ENCODE measurements at places on chromosomes 12 and 14. TPM values are rescaled to one million over a fixed set of nuclear protein-coding genes. Genes with fewer than 3 reads are reported as not detected.

The KRT71 gene
- not detected for total RNA-seq

The IL22 gene
- 0.64 TPM for total RNA-seq

The MYBPC1 gene
- total RNA-seq, result not detected

The FOXG1 gene
- total RNA-seq, result not detected

The MAP1LC3B2 gene
- 0.74 TPM for total RNA-seq

The KRT81 gene
- not detected for total RNA-seq

GRCh38 chr14:72387726-72388125, 455.5 kb downstream of the RGS6 start:
- no peak overlapping the region for H3K4me3 ChIP-seq
- no peaks in the 10 kb centered on the region for H3K36me3 ChIP-seq
- DNase-seq, result no peak
- H3K4me1 ChIP-seq, result no peaks in the 10 kb centered on the region
- H3K27me3 ChIP-seq, result peaks cover 9% of the 10 kb centered on the region

- no peak overlapping the region for H3K4me3 ChIP-seq
- H3K36me3 ChIP-seq, result no peaks in the 10 kb centered on the region
- H3K27ac ChIP-seq, result no peak overlapping the region
- no peak for DNase-seq
- H3K4me1 ChIP-seq, result peaks cover 23% of the 10 kb centered on the region
Observed at GRCh38 chr12:47988073-47989022, 15.9 kb downstream of the COL2A1 start.

GRCh38 chr12:98744680-98745079, 99.6 kb downstream of the APAF1 start:
- DNase-seq, result no peak
- H3K36me3 ChIP-seq, result peaks cover 2% of the 10 kb centered on the region
- no peak overlapping the region for H3K27ac ChIP-seq
- peaks cover 12% of the 10 kb centered on the region for H3K4me1 ChIP-seq
- H3K27me3 ChIP-seq, result peaks cover 43% of the 10 kb centered on the region

- peak; percentile 61 for DNase-seq
- no peaks in the 10 kb centered on the region for H3K27me3 ChIP-seq
- H3K36me3 ChIP-seq, result peaks cover 5% of the 10 kb centered on the region
- peak overlapping the region; percentile 87 for H3K4me3 ChIP-seq
- H3K27ac ChIP-seq, result peak overlapping the region; percentile 90
Observed at GRCh38 chr14:73712540-73713180, 1.5 kb downstream of the PNMA1 start.

GRCh38 chr14:101992708-101993107, 28.3 kb downstream of the DYNC1H1 start:
- no peaks in the 10 kb centered on the region for H3K27me3 ChIP-seq
- no peaks in the 10 kb centered on the region for H3K4me1 ChIP-seq
- no peak for DNase-seq
- H3K27ac ChIP-seq, result no peak overlapping the region

DNA sequence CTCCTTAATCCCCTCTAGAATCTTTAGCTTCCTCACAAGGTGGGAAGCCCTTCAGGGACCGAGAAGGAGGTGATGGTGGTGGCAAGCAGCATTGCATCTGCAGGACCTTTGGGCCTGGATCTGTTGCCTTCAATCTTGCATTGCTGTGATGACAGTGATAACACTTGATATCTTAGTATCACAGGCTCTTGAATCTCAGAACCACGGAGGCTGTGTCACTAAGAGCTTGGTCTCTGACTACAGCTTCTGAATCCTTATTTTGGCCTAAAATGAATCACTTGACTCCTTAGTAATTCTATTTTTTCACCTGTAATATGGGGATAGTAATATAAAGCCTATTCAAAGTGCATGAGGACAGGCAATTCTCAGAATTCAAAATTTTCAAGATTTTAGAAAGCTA, 8.9 kb upstream of the AMN1 start:
- no peak overlapping the region for H3K4me3 ChIP-seq
- DNase-seq, result no peak
- peaks cover 3% of the 10 kb centered on the region for H3K36me3 ChIP-seq
- no peaks in the 10 kb centered on the region for H3K27me3 ChIP-seq
- H3K4me1 ChIP-seq, result peaks cover 54% of the 10 kb centered on the region

GRCh38 chr12:56721721-56722120, 3.4 kb downstream of the NACA start:
- H3K4me3 ChIP-seq, result peak overlapping the region; percentile 94
- H3K27me3 ChIP-seq, result no peaks in the 10 kb centered on the region
- peaks cover 62% of the 10 kb centered on the region for H3K4me1 ChIP-seq
- H3K27ac ChIP-seq, result peak overlapping the region; percentile 98

GRCh38 chr12:64070454-64070853, 151.6 kb downstream of the KICS2 start:
- no peak overlapping the region for H3K27ac ChIP-seq
- H3K36me3 ChIP-seq, result no peaks in the 10 kb centered on the region
- no peaks in the 10 kb centered on the region for H3K4me1 ChIP-seq

- H3K27me3 ChIP-seq, result no peaks in the 10 kb centered on the region
- H3K27ac ChIP-seq, result no peak overlapping the region
- H3K4me1 ChIP-seq, result peaks cover 49% of the 10 kb centered on the region
- H3K36me3 ChIP-seq, result no peaks in the 10 kb centered on the region
- DNase-seq, result no peak
- no peak overlapping the region for H3K4me3 ChIP-seq
Observed at GRCh38 chr14:98962118-98962517, 309.9 kb downstream of the BCL11B start.

GRCh38 chr14:84074626-84075025, 1455.3 kb upstream of the FLRT2 start:
- H3K27me3 ChIP-seq, result no peaks in the 10 kb centered on the region
- H3K36me3 ChIP-seq, result no peaks in the 10 kb centered on the region
- no peak overlapping the region for H3K4me3 ChIP-seq
- DNase-seq, result no peak

DNA sequence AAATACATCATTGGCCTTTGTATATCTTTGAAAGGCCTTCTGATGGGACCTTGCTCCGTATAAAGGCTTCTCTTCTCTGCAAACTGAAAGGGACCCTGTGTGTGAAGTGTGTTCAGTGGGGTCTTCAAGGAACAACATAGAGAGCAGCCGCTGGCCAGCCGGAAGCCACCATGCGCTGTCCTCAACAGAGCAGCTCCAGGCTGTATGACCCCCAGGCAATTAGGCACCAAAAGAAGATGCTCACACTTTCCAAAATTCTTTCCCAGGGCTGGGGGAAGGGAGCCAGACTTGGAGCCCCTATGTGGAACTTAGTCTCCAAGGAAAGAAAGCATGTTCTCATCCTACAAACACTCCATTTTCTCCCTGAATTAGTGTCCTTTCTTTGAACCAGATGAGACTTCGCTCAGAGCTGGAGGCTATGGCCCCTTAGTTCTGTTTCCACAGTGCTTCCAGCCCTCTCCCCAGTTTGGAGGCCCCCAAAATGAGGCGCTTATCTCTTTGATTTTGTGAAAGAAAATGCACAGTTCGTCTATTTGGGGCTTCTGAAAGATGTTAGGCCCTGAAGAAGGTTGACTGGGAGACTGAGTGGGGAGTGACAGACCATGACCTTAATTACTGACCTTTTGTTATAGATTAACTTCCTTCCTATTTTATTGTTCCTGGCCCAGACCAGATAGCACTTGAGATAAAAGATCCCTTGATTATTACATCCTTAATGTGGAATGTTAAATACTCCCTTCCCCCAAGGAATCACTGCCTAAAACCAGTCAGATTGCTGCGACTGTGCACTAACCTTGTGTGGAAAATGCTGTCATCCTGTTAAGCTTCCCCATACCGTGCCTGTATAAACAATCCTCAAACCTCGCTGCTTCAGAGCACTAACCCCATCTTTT, 128.3 kb upstream of the FGD4 start:
- H3K4me1 ChIP-seq, result peaks cover 28% of the 10 kb centered on the region
- no peak for DNase-seq
- no peaks in the 10 kb centered on the region for H3K36me3 ChIP-seq
- no peak overlapping the region for H3K27ac ChIP-seq

DNA sequence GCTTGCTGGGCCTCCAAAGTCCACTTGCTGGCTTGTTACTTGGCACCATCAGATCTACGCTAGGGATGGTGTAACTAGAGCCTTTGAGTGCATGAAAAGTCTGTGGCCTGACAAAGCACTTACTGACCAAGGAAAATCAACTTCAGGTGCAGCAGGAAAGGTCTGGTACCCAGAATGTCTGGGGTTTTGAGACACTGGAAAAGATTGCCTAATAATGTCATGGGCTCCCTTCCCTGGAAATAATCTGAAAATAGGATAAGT, 106.7 kb downstream of the ZFP36L1 start:
- peak overlapping the region; percentile 89 for H3K27ac ChIP-seq
- no peak overlapping the region for H3K4me3 ChIP-seq
- no peaks in the 10 kb centered on the region for H3K36me3 ChIP-seq
- DNase-seq, result no peak

DNA sequence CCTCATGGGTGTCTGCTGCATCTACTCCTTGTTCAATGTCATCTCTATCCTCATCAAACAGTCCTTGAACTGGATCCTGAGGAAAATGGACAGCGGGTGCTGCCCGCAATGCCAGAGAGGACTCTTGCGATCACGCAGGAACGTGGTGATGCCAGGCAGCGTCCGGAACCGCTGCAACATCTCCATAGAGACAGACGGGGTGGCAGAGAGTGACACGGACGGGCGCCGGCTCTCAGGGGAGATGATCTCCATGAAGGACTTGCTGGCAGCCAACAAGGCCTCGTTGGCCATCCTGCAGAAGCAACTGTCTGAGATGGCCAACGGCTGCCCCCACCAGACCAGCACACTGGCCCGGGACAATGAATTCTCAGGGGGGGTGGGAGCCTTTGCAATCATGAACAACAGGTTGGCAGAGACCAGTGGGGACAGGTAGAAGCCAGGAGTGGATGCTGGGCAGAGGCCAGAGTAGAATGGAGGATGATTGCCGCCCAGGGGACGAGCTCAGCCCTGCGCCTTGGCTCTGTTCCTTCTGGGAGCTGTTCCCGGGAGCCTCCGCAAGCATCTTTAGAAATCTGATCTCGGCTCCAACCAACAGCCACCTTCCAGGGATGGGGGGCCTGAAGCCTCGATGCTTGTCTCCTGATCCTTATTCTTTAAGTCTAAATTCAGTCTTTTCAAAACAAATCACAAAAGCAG, 71.6 kb upstream of the PSMC1 start:
- H3K36me3 ChIP-seq, result no peaks in the 10 kb centered on the region
- no peaks in the 10 kb centered on the region for H3K27me3 ChIP-seq
- H3K4me3 ChIP-seq, result no peak overlapping the region
- H3K27ac ChIP-seq, result no peak overlapping the region
- H3K4me1 ChIP-seq, result no peaks in the 10 kb centered on the region

- H3K36me3 ChIP-seq, result no peaks in the 10 kb centered on the region
- peaks cover 59% of the 10 kb centered on the region for H3K27me3 ChIP-seq
- no peak overlapping the region for H3K4me3 ChIP-seq
- no peaks in the 10 kb centered on the region for H3K4me1 ChIP-seq
- DNase-seq, result peak; percentile 18
Observed at GRCh38 chr14:101077481-101078074, 174.1 kb upstream of the RTL1 start.

- no peaks in the 10 kb centered on the region for H3K36me3 ChIP-seq
- no peak overlapping the region for H3K27ac ChIP-seq
- no peaks in the 10 kb centered on the region for H3K4me1 ChIP-seq
- DNase-seq, result no peak
Observed at GRCh38 chr12:76006028-76006925, 25.3 kb downstream of the PHLDA1 start.

DNA sequence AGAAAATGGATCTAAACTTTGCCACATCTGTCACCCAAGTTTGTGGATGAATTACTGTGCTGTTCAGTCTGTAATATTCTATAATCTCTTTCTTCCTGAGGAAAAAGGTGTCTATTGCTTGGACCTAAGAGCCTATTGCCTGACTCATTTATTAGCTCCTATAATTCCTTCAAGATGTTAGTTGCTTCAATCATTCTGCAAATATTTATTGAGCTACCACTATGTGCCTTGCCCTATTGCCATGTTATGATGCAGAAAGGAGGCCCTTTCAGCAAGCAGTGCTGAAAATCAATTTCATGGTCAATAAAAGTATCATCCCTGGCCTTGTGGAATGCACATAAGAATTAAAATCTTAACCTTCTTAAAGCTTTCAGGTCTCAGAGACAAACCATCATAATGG, 113.6 kb downstream of the CCER1 start:
- H3K27me3 ChIP-seq, result peaks cover 4% of the 10 kb centered on the region
- no peaks in the 10 kb centered on the region for H3K4me1 ChIP-seq
- no peak overlapping the region for H3K27ac ChIP-seq
- H3K36me3 ChIP-seq, result no peaks in the 10 kb centered on the region
- no peak overlapping the region for H3K4me3 ChIP-seq

DNA sequence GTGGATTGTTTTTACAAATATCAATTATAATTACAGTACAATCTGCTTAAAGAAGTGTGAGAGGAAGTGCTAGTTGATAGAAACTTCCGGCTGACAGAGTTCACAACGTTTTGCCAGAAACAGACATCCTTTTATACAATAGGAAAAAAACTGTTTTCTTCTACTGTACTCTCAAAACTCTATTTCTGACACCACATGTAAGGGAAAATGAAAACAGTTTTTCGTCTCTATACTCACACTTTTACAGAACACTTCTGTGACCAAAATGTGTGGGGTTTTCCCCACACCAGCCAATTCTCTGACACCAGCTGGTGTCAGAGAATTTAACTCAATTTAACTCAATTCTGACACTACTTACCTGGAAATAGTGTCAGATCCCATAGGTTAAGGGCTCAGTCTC, 24.2 kb upstream of the HIF1A start:
- H3K4me3 ChIP-seq, result no peak overlapping the region
- peak; percentile 45 for DNase-seq
- H3K27me3 ChIP-seq, result no peaks in the 10 kb centered on the region
- no peak overlapping the region for H3K27ac ChIP-seq

DNA sequence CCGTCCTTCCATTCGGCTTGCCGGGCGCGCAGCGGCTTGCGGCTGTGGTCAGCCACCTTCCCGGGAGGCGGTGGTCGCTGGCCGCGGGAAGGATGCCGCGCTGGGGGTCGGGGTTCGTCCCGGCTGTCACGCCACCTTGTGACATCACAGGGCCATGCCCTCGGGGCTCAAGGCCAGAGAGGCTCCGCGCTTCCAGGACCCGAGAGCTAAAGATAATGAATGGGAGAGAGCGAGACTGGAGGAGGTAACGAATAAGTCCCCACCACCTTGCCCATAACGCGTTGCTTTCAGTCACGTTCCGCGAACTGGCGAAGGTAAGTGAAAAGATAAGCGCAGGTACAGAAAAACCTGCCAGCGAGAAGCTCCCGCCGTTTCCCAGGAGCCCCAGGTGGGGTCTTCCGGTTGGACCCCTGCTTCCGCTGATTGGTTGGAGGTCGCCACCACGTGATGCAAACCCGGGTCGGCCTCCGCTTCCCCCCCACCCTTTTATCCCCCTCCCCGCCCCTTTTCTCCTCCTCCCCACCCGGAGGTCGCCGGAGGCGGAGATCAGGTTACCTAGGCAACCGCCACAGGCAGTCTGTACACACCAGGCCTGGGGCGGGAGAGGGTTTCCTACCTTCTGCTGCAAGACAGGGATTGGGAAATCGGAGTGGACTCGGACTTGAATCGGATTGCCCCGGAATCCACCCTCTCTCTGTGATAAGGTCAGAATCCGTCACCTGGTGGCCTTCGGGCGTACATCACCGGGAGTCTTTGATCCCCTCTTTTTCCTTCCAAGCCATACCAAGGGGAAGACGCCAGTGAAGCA, at the start of gene LRRC9:
Gene LRRC9, plus strand, starts transcription at position 575 of the 808 bp plus-strand sequence.
- no peaks in the 10 kb centered on the region for H3K36me3 ChIP-seq
- H3K4me1 ChIP-seq, result peaks cover 4% of the 10 kb centered on the region
- H3K4me3 ChIP-seq, result peak within 1 kb of the TSS; percentile 76
- H3K27ac ChIP-seq, result peak within 1 kb of the TSS; percentile 68
- peaks cover 3% of the 10 kb centered on the region for H3K27me3 ChIP-seq
